Activated CD4-positive, alpha-beta T cell treated with anti-CD3 and anti-CD28 coated beads, Interleukin-10, Interleukin-2, amounts not matched to agents 100 ng/mL and 50 ng/mL, durations not matched to agents 16 hours and 8 hours (primary cell): ENCODE measurements at places on chromosomes 13 and 19.

DNA sequence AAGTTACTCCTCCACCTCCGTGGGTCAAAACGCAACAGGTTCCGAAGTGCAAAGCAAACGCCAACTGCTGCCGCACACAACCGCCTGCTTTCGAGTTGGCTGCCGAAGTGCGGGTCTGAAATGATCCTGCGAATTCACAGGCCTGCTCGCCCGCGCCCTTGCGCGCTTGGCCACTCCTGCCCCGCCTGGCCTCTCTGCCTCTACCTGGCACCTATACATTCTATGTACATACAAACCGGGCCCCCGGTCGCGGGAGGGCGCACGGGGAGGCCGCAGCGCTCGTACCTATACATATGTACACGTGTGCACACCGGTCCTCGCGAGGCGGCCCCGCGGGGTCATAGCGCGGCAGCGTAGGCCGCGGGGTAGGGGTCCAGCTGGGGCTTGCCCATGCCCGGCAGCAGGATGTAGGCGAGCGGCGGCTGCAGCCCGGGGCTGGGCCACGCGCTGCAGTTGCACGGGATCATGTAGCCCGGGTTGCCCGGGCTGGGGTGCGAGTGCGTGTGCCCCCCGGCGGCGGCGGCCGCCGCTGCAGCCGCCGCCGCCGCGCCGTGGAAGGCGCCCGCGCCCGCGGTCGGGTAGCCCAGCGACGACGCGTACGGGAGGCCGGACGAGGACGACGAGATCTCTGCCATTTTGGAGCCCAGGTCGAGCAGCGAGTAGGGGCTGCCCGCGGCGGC, 1.3 kb downstream of the SOX21 start:
- peak; percentile 44 for DNase-seq

DNA sequence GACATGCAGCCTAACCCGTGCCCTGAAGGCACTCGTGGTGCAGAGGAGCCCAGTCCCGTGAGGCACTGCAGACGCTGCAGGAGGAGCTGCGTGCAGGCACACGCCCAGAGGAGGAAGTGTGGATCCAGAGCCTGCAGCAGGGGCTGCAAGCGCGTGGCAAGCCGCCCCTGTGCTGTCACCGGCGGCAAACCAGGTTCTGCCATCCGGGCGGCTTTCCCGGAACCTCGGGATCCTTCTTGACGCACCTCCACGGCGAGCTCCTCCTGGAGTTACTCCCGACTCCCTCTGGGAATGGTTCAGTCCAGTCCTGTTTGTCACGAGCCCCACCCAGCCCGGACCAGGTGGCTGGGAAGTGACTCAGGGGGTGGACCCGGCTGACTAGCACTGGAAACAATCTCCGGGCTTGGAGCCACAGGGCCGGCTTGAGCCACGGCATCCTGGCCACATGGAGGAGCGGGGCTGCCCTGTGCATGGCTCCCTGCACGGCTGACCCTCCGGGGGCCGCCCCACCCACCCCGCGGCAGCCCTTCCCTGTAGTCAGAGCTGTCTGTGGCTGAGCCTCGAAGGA, 10.2 kb downstream of the DPP9 start:
- DNase-seq: no peak

GRCh38 chr19:31539386-31539785, 190.2 kb upstream of the TSHZ3 start:
- no peak for DNase-seq

DNA sequence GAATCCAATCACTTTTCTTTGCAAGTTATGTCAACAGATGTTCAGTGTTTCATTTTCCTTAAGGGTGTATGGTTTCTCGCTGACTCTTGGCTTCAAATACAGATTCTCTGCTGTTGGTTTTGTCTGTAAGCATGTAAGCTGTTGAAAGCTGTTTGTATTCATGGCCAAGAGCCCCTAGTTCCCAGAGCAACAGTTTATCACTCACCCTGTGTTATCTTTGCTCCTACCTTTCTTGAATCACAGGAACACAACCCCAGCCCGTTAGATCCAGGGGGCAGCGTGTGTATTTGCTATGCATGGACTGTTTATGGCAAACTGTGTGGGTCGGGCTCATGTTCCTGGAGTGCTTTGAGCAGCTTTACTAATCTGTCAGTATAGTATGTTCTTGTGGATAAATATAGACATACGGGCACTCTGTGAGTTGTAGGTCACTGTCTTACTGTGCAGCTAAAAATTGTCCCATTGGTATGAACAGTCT, 28.9 kb downstream of the FRY start:
- DNase-seq: no peak

DNA sequence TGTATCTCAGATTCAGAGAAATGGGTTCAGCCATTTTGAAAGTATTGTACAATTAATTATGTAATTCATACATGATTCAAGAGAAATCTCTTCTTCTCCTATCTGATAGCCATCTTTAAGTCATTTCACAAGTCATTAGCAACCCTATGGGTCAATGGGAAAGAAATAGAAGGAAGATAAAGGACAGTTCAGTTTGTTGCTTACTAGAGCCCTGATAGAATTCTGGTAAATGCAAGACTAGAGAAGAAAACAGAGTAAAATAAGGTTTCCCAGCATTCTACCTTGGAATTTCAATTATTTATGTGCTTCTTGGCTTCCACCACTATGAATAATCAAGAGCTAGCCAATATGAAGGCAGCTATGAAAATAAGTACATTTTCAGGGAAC, 117.7 kb downstream of the LHFPL6 start:
- DNase-seq: no peak

DNA sequence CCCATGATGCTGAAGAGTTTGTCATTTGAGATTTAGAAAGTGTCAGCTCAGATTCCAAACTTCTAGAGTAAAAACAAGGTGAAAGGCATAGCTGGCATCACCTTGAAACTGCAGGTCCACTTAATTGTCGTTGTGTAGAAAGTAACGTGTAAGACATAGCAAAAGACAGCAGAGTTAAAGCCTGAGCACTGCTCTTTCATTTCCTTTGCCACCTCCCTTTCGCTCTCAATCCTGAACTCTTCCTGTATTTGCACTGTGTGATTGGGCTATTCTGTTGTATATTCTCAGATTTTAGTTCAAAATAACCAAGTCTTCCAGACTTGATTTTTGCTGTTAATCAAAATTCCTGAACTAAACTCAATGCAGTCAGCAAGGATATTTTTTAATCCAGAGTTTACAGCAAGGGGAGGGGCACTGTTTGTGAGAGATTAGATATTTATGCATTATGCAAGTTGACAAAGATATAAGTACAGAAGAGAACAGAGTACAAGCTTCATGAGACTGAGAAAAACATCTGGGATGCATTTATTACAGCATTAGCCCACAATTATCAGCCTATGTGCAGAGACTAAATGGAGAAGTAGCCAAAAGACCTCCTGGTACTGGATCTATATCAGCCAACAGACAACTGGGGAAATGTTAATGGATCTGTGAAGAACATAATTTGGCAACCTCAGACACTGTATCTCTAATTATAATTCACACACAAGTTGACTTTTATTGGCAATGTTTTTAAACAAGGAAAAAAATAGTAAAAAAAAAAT, 328.6 kb downstream of the SUCLA2 start:
- no peak for DNase-seq
